ENCODE measurements at places on chromosomes 12 and 14.

- DNase-seq = no peak
Measured at GRCh38 chr14:64952598-64953309, 10.2 kb upstream of the GPX2 start.

- no peak for DNase-seq
Measured at GRCh38 chr14:101973356-101973755, 9.0 kb downstream of the DYNC1H1 start.

GRCh38 chr12:21521541-21521940 is 4.6 kb upstream of the SPX start:
- no peak for DNase-seq

- DNase-seq = no peak
Measured at GRCh38 chr14:31530136-31530535, 31.1 kb upstream of the NUBPL start.

DNA sequence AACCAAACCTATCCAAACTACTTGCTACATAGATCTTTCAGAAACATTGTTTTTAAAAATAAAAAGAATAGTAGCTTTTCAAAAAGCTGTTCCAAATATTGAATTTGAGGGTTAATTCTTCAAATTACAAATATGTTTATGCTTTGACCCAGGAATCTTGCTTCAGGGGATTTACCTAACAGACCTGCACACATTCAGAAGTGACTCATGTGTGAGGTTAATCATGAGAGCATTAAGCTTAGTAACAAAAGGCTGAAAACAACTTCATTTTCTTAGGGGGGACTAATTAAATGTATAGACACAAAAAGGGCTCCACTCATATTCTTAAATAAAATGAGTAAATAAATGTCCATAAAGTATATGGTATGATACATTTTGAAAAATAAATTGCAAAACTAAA is 672.4 kb upstream of the FLRT2 start:
- no peak for DNase-seq

Measured in activated CD8-positive, alpha-beta memory T cell treated with anti-CD3 and anti-CD28 coated beads for 1 hour (primary cell).